HepG2 (cell line): ENCODE measurements at places on chromosomes 3 and 15. TPM values are rescaled to one million over a fixed set of nuclear protein-coding genes. Genes with fewer than 3 reads are reported as not detected.
A peak's percentile ranks its signal among the peaks of the same experiment; 100 is the strongest.

TRIM42 gene
- not detected in 2 replicates for total RNA-seq

GRCh38 chr3:99852851-99853250, 35.2 kb downstream of the CMSS1 start:
- no peak overlapping the region for H3K4me3 ChIP-seq
- peaks cover 20% of the 10 kb centered on the region for H3K36me3 ChIP-seq
- no peak for DNase-seq

GRCh38 chr3:131846296-131846924, 188.4 kb downstream of the CPNE4 start:
- no peaks in the 10 kb centered on the region for H3K36me3 ChIP-seq
- H3K4me3 ChIP-seq: no peak overlapping the region
- no peak for DNase-seq
- no peaks in the 10 kb centered on the region for H3K27me3 ChIP-seq
- H3K4me1 ChIP-seq: no peaks in the 10 kb centered on the region

GRCh38 chr15:64249883-64250575, 87.2 kb upstream of the PPIB start:
- H3K36me3 ChIP-seq: no peaks in the 10 kb centered on the region
- H3K4me1 ChIP-seq: peaks cover 52% of the 10 kb centered on the region
- no peaks in the 10 kb centered on the region for H3K27me3 ChIP-seq
- peak overlapping the region; percentile 84 for H3K27ac ChIP-seq
- no peak overlapping the region for H3K4me3 ChIP-seq

DNA sequence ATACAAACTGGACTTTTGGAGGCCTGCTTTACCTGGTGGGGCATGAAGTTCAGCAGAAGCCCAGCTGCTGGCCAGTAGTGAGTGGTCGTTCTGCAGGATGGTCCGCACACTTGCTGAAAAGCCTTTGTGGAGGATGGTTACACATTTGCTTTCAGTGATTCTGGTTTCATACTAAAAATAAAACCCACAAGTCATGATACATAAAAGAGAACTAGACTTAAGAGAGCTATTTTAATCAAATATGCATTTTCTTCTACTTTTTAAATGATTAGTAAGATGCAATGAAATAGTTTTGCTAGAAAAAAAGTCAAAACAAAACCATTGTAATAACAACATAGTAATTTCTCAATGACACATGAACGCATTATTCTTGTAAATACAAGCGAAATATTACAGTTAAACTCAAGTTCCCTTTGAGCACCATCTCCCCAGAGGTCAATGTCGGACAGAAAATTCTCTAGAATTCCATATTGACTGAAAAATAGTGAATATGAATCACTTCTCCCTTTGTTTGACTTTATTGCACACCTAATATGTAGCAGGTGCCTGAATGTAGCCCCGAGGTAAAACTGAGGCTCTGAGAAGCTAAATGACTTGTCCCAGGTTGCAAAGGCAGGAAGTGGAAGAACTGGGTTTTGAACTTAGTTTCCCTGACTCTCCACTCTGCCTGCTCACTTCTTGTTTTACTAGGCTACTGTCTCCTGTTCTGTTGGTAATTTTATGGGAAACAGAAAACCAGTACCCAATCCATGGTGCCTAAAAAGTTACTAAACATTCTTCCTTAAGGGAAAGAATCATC, 8.3 kb downstream of the IL5RA start:
- H3K27me3 ChIP-seq: no peaks in the 10 kb centered on the region
- no peak overlapping the region for H3K27ac ChIP-seq
- H3K4me3 ChIP-seq: no peak overlapping the region
- no peak for DNase-seq

DNA sequence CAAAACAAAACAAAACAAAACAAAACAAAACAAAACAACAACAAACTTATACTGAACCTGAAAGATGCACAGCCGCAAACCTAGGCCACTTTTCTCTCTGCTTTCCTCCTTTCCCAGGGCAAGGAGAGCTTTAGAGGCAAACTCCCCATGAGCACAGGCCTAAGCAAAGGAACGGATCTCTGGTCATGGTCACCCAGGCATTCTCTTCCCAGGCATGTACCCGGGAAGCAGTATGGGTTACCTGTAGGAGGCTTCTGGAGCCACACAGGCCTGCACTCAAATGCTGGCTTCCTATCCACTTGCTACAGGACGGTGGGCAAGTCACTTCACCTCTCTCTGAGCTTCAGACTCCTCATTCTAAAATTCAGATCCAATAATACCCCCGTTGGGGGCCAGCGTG, 171.8 kb downstream of the SMAD6 start:
- no peaks in the 10 kb centered on the region for H3K36me3 ChIP-seq
- no peaks in the 10 kb centered on the region for H3K4me1 ChIP-seq
- H3K27ac ChIP-seq: no peak overlapping the region
- DNase-seq: no peak
- no peak overlapping the region for H3K4me3 ChIP-seq
- H3K27me3 ChIP-seq: peaks cover 9% of the 10 kb centered on the region; the same call in 1 of the 3 replicates

- H3K4me1 ChIP-seq: no peaks in the 10 kb centered on the region
- no peak overlapping the region for H3K4me3 ChIP-seq
- no peaks in the 10 kb centered on the region for H3K36me3 ChIP-seq
- no peak for DNase-seq
- no peak overlapping the region for H3K27ac ChIP-seq
These were observed 82.5 kb downstream of the AGBL1 start for GRCh38 chr15:86162172-86162591.

- H3K4me1 ChIP-seq: peaks cover 99% of the 10 kb centered on the region
- DNase-seq: no peak
- H3K36me3 ChIP-seq: peaks cover 5% of the 10 kb centered on the region
- peak overlapping the region; percentile 23 for H3K27ac ChIP-seq
- no peaks in the 10 kb centered on the region; the same call in 2 of the 3 replicates for H3K27me3 ChIP-seq
These were observed 9.2 kb downstream of the FNDC3B start for GRCh38 chr3:172048599-172048998.

GRCh38 chr3:150743508-150743907, 19.5 kb downstream of the SIAH2 start:
- H3K4me1 ChIP-seq: peaks cover 100% of the 10 kb centered on the region
- peaks cover 6% of the 10 kb centered on the region; the same call in 1 of the 2 replicates for H3K36me3 ChIP-seq
- H3K27me3 ChIP-seq: no peaks in the 10 kb centered on the region
